ENCODE measurements at places on chromosomes 7 and 10. TPM values are rescaled to one million over a fixed set of nuclear protein-coding genes. Genes with fewer than 3 reads are reported as not detected.

DNA sequence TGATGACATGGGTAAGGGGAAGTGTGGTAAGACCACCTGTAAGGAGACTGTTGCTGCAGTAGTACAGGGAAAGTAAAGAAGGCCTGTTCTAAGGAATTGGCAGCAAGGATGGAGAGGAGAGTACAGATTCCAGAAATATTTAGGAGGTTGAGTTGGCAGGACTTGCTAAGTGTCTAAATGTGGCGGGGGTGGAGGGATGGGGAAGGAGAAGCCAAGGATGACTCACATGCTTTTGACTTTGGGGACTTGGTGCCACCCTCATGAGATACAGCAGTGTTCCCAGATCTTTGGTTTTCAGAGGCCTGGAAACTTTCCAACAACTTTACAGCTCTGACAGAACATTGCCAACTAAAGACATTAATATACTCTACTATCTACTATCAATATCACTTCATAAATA lies 45.4 kb downstream of the CDK6 start:
- peaks cover 4% of the 10 kb centered on the region for H3K4me1 ChIP-seq
- no peak overlapping the region for H3K4me3 ChIP-seq
- no peak overlapping the region for H3K27ac ChIP-seq
- H3K36me3 ChIP-seq = no peaks in the 10 kb centered on the region
- H3K27me3 ChIP-seq = no peaks in the 10 kb centered on the region

DNA sequence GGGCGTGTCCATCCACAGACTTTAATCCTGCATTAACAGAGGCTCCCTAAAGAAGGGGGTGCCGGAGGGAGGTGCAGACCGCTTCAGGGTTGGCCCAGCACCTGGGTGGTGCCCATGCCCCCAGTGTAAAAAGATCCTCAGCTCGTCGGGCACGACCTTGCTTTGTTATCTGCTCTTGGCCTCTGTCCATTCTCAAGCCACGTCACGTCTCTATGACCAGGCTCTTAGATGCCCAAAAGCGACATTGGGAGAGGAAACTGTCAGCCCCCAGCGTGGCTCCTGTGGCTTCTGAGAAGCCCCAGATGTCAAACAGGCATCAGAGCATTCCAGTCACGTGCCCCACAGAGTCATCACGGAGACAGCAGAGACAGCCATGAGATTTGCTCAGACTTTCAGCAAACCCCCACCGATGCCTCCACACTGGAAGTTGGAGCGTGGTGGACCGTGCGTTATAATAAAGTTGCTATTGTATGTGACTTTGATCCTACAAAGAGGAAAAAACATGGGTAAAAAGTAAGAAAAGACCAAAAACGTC lies 55.5 kb downstream of the PTPRN2 start:
- no peaks in the 10 kb centered on the region for H3K36me3 ChIP-seq
- H3K27ac ChIP-seq = no peak overlapping the region
- H3K27me3 ChIP-seq = no peaks in the 10 kb centered on the region
- H3K4me3 ChIP-seq = no peak overlapping the region
- no peaks in the 10 kb centered on the region for H3K4me1 ChIP-seq

- DNase-seq = no peak
- no peak overlapping the region for H3K4me3 ChIP-seq
- no peaks in the 10 kb centered on the region for H3K27me3 ChIP-seq
Measured at GRCh38 chr10:95236068-95236903, 42.2 kb downstream of the ACSM6 start.

DNA sequence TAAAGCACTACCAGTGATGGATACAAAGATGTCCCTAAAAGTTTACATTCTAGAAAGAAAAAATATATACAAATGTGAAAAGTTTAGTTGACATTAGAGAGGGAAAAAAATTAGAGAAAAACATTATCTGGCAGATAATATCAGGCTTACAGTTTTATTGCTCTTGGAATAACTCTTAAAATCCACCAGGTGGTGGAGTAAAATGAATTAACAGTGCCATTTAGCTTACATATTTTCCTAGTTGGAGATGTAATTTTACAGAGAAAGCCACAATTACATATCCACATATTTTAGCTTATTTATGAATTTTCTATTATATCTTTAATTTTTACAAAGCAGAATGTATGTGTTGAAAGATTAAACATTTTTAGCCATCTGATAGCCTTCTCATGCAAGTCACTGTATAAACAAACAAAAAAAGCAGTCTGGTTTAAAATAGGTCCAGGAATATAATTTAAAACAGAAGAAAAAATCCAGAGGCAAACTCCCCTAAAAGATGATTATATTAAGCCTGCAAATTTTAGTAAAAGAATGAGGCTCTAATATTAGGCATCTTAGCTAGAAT lies 6.5 kb downstream of the CABCOCO1 start:
- H3K4me1 ChIP-seq = no peaks in the 10 kb centered on the region
- no peak overlapping the region for H3K4me3 ChIP-seq
- no peak overlapping the region for H3K27ac ChIP-seq
- no peaks in the 10 kb centered on the region for H3K36me3 ChIP-seq
- no peaks in the 10 kb centered on the region for H3K27me3 ChIP-seq

DNA sequence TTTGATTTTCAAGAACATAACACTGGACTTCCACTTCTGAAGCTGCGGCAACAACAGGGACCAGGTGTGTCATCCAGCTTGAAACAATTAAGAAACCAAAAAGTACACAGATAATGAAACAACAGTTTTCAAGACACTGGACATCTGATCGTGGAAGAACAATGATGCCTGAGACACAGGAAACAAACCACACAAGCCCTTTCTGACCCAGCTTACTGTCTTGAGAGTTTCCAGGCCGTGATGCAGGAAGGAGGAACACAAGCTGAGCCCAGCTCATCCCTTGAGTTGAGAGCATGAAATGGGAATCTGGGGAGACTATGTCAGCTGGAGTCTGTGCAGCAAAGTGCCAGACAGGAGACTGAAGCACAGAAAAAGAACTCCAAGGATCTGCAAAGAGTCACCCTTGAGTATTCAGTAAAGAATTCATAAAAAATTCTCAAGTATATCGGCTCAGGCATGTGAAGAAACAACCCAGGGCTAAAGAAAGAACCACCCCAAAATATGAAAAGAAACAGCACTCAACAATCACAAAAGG lies 91.6 kb downstream of the RNF32 start:
- no peaks in the 10 kb centered on the region for H3K36me3 ChIP-seq
- H3K4me1 ChIP-seq = no peaks in the 10 kb centered on the region
- no peak for DNase-seq
- no peaks in the 10 kb centered on the region for H3K27me3 ChIP-seq
- H3K27ac ChIP-seq = no peak overlapping the region

- no peaks in the 10 kb centered on the region for H3K27me3 ChIP-seq
- no peak for DNase-seq
- H3K36me3 ChIP-seq = no peaks in the 10 kb centered on the region
- H3K4me1 ChIP-seq = no peaks in the 10 kb centered on the region
Measured at GRCh38 chr7:153657182-153657800, 394.9 kb upstream of the DPP6 start.

NUTM2E gene
- 0.16 TPM for total RNA-seq

- no peak overlapping the region for H3K4me3 ChIP-seq
- H3K4me1 ChIP-seq = no peaks in the 10 kb centered on the region
- no peaks in the 10 kb centered on the region for H3K36me3 ChIP-seq
- H3K27me3 ChIP-seq = no peaks in the 10 kb centered on the region
Measured at GRCh38 chr10:103592186-103593021, 98.9 kb downstream of the NEURL1 start.

FAS gene
- total RNA-seq = 45.2 TPM

- no peak overlapping the region for H3K4me3 ChIP-seq
- peaks cover 4% of the 10 kb centered on the region for H3K36me3 ChIP-seq
- no peak for DNase-seq
- no peaks in the 10 kb centered on the region for H3K27me3 ChIP-seq
Measured at GRCh38 chr10:72335394-72336258, 19.1 kb downstream of the DNAJB12 start.

- no peak for DNase-seq
- H3K4me1 ChIP-seq = no peaks in the 10 kb centered on the region
- no peaks in the 10 kb centered on the region for H3K36me3 ChIP-seq
Measured at GRCh38 chr7:155491812-155492211, 33.9 kb downstream of the EN2 start.
